Occipital lobe (tissue), 3 donors: ENCODE measurements at places on chromosomes 12 and 14.
A peak's percentile ranks its signal among the peaks of the same experiment; 100 is the strongest.

DNA sequence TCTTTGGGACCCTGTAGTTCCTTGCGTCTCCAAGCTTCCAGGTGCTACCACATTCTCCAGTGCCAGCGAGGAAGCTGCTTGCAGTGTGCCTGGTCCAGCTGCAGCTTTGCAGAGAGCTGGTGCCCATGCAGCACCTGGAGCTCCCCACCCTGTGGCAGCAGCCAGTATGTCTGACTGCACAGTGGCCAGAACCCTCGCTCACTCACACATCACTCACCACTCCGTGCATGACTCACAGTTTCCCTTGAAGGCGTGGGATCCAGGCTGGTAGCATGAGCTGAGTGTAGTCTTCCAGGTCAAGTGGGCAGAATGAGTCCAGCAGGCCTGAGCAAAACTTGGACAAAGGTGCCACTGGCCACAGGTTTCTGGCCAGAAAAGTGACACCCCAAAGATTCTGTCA, 33.6 kb downstream of the SDR9C7 start:
- DNase-seq: no peak

GRCh38 chr12:94172973-94173372, 24.6 kb downstream of the PLXNC1 start:
- DNase-seq: no peak

DNA sequence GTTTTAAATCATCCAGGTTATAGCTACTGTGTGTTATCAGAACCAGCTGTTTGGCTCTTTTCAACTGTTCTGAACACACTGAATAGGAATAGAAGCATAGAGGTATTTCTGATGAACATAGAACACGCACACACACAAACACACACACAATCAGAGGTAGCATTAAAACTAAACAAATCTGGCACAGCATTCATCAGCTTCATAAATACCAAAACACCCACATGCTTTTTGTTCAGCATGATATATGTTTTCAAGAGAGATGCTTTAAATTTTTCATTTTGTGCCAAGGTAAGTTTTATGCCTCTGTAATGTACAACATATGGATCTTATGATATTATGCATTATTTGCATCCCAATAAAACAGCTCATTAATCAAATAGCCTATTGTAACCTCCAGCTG, 208.6 kb downstream of the GALC start:
- DNase-seq: no peak

DNA sequence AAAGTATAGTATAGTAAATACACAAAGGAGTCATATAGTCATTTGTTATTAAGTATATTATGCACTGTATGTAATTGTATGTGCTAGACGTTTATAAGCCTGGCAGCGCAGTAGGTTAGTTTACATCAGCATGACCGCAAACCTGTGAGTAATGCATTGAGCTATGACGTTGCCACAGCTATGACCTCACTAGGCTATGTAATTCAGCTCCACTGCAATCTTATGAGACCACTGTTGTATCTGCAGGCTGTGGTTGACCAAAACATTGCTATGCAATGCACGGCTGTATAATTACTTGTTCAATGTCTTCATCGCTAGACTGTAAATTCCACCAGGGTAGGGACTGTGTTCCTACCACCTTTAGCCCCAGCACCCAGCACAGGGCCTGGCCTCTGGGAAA, 53.2 kb upstream of the VASH1 start:
- no peak for DNase-seq

GRCh38 chr12:122147514-122148290, 26.3 kb downstream of the IL31 start:
- DNase-seq: no peak

DNA sequence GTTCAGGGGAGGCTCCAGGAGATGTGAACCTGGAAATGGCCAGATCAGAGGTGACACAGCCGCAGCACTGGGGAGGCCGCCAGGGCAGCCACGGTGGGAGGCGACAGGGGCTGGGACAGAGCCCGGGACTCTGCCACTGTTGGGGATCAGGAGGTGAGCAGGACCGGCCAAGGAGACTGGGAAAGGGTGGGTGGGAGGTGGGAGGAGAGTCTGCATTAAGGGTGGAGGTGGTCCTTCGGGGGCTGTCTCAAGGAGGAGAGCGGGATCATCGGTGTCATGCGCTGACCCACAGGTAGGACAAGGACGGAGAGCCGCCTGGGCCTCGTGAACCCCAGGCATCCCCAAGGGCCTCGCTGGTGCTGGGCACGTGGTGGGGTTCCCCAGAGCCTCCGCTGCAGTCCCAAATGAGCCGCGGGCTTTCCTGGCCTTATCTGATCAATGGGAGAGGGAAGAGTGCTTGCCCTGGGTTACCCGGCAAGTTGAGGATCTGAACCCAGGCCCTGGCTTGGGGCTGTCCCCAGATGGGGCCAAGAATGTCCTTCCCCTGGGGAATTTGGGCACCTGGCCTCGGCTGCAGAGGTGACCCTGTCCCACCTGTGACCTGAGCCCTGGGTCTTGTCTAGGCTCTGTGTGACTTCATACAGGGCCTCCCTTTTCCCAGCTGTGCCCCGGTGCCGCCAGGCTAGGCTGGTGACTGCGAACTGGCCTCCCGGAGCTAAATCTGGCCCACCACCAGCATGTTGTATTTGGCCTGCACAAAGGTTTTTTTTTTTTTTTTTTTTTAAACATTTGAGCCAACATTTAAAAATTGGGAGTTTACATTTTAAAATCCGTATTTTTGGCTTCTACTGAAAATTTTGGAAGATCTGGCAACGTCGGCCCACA, 13.2 kb downstream of the BEGAIN start:
- DNase-seq: no peak

DNA sequence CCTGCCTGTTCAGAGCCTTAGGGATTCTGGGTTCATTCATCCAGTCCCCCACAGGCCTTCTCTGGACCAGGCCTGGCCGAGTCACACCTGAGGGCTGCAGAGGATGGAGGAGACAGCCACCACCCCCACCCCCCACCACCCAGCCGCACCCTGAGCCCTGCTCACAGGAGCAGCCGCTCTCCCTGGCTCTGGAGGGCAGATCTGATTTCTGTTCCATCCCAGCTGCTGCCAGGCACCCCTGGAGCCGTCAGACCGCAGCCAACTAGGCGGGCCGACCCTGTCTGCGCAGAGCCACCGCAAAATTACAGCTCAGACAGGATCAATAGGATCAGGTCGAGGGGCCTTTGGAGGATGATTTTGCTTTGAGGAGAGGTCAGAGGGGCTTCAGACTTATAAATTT, 154.6 kb upstream of the MYL2 start:
- DNase-seq: no peak

GRCh38 chr14:24678801-24679247, 44.8 kb upstream of the GZMB start:
- DNase-seq: peak; percentile 29

- no peak for DNase-seq
Measured at GRCh38 chr14:76872796-76873432, 46.7 kb downstream of the LRRC74A start.

DNA sequence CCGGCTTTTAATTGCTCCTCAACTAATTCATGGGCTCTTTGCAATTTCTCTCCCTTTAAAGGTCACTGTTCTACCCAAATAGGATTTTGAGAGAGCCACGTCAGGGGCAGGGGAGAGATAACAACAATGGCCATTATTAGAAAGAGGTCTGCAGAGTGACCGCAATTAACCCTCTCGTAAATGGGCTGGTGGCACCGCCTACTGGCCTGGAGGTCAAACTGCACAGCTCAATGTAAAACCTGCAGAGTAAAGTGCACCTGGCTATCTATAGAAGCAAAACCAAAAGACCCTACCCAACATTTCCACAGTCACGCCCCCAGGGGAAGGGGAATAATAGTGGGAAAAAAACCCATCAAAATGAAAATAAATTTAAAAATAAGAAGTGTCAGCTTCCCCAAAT, 21.6 kb upstream of the CLEC4E start:
- no peak for DNase-seq

GRCh38 chr14:60922050-60922449, 58.8 kb downstream of the TRMT5 start:
- no peak for DNase-seq

- no peak for DNase-seq
Measured at GRCh38 chr14:37587131-37587803, 7.8 kb downstream of the FOXA1 start.

- no peak for DNase-seq
Measured at GRCh38 chr12:123046431-123046830, 66.0 kb downstream of the ARL6IP4 start.

- DNase-seq: no peak
Measured at GRCh38 chr12:72574138-72574537, 302.0 kb downstream of the TRHDE start.

DNA sequence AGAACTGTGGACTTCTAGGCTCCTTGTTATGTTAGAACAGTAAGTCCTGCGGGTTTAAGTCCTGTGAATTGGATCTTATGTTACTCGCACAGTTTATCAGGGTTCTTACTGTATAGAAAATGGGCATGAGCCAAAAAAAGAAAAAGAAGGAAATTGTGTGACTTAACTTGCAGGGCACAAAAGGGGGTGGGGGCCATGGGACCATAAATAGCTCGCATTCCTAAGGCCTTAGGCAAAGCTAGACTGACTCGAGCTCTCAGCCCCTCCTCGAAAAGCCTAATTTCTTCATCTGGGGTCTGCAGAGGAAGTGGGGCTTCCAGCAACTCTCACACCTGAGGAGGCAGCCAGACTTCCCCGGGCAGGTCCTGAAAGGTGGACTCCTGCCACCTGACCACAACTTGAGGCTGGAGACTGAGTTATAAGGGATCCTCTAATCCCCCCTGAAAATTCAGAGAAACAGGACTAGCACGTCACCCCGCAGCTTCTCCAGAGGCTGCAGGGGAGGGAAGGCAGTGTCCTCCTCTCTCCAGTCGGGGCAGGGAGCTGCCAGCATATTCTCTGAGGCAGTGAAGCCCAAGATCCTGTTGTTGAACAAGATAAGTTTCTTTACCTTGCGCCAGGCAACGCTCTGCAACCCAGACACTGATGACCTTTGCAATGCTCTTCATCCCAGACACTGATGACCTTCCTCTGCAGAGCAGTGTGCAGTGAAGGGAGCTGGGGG, 280.5 kb downstream of the PCNX1 start:
- no peak for DNase-seq

- DNase-seq: no peak
Measured at GRCh38 chr12:39692258-39692853, 72.8 kb upstream of the ABCD2 start.

GRCh38 chr14:77562681-77563080, 53.8 kb downstream of the SPTLC2 start:
- DNase-seq: no peak

GRCh38 chr14:74575936-74576335, 36.1 kb downstream of the LTBP2 start:
- DNase-seq: no peak

GRCh38 chr12:43988838-43989560, 153.1 kb downstream of the TMEM117 start:
- no peak for DNase-seq

DNA sequence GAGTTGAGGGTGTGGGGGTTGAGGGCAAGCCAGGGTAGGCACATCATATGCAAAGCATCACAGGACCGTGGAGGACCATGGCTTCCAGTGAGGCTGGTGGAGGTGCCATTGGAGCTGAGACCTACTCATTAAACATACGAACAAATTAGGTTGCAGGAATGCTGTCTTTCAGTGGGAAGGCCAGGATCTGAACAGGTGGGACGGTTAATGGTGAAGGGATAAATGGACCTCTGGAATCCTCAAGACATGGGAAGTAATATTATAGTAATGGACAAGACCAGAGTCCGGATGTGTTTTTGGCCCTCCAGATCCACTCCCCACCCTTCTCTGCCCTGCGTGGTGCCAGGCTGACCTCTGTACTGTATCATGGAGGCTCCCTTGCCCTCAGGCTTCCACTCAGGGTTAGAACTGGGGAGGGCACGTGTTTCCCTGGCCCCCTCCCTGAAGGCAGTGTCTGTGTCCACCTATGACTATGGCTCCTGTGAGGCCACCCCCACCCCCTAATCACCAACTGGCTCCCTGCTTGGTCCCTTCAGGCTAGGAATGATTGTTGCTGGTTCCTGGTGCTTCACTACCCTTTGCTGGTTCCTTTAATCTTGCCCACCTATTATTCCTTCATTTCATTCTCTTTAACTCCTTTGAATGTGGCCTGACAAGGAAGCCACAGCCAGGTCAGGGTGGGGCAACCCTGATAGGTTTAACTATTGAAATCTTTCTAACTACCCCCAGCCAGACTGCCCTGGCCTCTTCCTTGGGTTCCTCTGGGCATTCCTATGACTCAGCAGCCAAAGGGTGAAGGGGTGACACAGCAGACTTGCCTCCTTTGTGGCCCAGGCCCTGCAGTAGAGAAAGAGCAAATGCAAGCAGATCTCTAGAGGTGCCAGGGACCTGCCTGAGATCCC, 10.7 kb downstream of the DHRS2 start:
- no peak for DNase-seq

DNA sequence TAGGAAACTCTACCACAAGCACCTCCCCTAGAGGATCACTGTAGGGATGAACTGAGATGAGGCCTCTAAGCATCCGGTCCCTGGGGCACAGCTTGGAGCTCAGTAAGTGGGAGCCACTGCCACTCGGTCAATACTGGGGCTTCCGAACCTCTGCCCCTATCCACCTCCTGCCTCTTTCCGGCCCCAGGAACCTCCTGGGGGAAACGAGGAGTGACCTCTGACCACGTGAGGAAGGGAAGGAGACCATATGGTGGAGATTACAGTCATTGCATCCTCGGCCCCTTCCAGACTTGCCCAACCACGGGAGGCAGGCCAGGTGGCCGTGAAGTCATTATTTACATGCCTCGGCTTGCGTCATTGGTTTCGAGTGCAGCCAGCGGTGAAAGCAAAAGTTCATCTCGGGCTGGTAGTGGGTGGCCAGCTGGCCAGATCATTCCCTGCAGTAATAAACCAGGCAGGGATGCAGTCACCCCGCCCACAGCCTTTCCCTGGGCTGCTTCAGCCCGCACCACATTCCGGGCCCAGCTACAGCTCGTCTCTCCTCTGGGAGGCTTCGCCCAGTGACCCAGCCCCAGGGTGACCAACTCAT, 65.4 kb downstream of the C14orf132 start:
- DNase-seq: no peak

DNA sequence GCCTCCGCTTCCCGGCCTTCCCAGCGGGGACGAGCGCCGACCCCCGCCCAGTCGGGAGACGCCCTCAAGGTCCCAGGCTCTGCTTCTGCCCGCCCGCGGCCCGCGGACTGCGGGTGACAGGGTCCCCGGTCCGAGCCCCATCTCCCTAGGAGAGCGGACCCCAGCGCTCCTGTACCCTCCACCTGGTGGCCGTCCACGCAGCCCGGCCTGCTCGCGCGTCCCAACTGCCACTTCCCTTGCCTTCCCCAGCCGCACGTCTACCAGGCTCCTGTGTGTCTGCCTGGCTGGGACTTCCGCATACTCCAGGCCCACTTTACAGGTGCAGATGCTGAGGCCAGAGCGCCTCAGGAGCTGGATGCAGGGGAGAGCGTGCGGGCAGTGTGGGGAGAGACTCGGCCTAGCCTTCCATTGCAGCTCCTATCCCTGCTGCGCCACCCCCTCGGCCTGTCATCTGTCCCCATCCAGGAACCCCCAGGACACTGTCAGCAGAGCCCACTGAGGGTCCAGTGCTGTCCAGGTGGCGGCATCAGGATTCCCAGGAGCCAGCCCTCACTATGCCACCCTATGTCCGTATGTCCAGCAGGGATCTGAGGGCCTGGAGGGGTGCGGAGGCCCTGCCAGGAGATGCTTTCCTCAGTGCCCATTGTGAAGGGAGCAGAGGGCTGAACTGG, 8.0 kb upstream of the ANKRD9 start:
- no peak for DNase-seq

- DNase-seq: no peak
Measured at GRCh38 chr12:32895688-32896431, 717 bp downstream of the PKP2 start.

GRCh38 chr12:125889742-125890141, 824.5 kb downstream of the AACS start:
- DNase-seq: peak; percentile 39

GRCh38 chr14:61584331-61584741, 111.0 kb upstream of the HIF1A start:
- no peak for DNase-seq
